ENCODE measurements at places on chromosomes 13 and 19.

GRCh38 chr19:40673397-40673796, 17.1 kb downstream of the NUMBL start:
- no peak for DNase-seq

GRCh38 chr19:14496029-14496833, at the start of gene GIPC1:
TSS of gene GIPC1 (minus strand) at chr19:14496127. CDS start at chr19:14482976, 13,151 bp downstream.
- DNase-seq, result peak; percentile 84

- DNase-seq, result no peak
Measured at GRCh38 chr19:6610934-6611852, 20.2 kb upstream of the CD70 start.

GRCh38 chr19:18422530-18423191, 3.5 kb downstream of the SSBP4 start:
- DNase-seq, result peak; percentile 67

DNA sequence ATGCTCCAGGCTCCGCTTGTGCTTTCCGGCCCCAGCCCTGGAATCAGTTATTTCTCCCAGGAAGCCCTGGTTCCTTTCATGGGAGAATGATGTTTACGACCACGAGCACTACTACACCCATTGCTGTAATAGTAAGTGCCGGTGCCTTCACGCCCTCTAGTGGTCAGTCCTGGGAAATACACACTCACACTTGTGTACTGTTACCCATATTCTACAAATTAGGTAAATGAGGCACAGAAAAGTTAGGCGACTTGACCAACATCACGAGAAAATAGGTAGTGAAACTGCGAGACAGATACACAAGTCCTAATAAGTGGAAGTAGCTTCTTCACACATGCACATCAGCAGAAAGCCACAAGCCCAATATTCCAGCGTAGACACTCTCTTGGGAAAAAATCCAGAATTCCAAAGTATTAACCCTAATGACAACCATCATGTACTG, 21.7 kb downstream of the CEACAM21 start:
- peak; percentile 77 for DNase-seq

DNA sequence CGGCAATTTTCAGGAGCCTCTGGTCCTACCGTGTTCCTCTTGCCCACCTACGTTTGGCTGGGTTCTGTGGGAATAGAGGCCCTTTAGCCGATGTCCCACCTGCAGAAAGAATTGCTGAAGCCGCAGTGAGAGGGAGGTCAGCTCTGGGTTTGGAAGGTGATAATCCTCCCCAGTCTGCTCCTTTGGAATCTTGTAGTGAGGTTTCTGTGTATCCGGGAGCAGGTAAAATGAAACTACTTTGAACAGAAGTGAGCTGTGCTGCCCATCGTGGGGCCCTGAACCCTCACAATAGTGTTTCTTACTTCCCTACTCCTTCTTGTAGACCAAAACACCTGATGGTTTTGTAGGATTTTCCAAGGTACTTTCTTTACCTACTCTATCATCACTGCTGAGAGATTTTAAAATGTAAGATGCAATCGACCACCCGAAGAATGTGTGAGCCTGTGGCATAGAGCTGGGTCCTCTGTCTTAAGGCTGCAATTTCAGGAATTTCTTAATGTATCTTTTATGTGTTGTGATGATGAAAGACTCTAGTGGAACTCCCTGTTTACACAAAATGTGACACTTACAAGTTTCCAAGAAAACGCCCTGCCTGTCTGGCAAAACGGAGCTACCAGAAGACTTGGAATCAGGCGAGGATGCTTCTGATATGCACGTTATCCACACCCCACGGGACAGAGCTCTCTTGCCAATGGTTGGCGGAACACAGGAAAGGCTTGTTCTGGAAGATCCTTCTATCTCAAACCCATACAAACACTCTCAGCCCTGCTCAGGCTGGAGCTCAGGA, 76.1 kb downstream of the RGCC start:
- DNase-seq, result no peak

DNA sequence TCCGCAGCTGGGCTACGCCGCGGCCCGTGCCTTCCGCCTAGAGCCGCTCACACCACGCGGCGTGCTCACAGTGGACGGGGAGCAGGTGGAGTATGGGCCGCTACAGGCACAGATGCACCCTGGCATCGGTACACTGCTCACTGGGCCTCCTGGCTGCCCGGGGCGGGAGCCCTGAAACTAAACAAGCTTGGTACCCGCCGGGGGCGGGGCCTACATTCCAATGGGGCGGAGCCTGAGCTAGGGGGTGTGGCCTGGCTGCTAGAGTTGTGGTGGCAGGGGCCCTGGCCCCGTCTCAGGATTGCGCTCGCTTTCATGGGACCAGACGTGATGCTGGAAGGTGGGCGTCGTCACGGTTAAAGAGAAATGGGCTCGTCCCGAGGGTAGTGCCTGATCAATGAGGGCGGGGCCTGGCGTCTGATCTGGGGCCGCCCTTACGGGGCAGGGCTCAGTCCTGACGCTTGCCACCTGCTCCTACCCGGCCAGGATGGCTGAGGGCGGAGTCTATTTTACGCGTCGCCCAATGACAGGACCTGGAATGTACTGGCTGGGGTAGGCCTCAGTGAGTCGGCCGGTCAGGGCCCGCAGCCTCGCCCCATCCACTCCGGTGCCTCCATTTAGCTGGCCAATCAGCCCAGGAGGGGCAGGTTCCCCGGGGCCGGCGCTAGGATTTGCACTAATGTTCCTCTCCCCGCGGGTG, 7.4 kb downstream of the DBP start:
- DNase-seq, result no peak

- DNase-seq, result peak; percentile 29
Measured at GRCh38 chr13:99528547-99528946, 27.3 kb downstream of the TM9SF2 start.

- no peak for DNase-seq
Measured at GRCh38 chr13:45100573-45101262, 19.6 kb upstream of the GTF2F2 start.

- no peak for DNase-seq
Measured at GRCh38 chr13:54415753-54416366, 1387.2 kb downstream of the OLFM4 start.

DNA sequence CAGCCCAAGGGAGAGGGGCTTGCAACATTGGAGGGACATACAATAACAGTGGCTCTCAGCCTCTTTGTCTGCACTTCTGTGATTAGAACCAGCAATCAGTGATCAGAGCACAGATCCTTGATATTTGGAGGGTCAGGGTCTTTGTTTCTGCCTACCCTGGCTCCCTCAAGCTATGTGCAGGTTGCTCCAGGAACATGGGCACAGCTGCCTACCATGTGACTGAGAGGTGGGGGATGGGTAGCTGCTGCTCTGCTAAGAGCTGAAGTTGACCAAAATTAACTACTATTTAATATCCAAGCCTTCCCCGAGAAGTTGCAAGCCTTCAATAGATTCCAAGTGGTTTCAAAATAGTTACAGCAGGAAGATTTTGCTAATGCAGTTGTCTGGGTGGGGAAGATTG, 202.6 kb downstream of the ZIC5 start:
- DNase-seq, result no peak

- no peak for DNase-seq
Measured at GRCh38 chr19:40932008-40932959, 50.3 kb upstream of the CYP2A7 start.

GRCh38 chr19:48934837-48935236, 1.3 kb downstream of the DHDH start:
- DNase-seq, result no peak

- DNase-seq, result no peak
Measured at GRCh38 chr13:46675016-46675415, 121.9 kb downstream of the ESD start.

- DNase-seq, result no peak
Measured at GRCh38 chr13:52348071-52348470, 57.9 kb downstream of the THSD1 start.

- DNase-seq, result no peak
Measured at GRCh38 chr19:16901491-16902175, 12.8 kb downstream of the F2RL3 start.

DNA sequence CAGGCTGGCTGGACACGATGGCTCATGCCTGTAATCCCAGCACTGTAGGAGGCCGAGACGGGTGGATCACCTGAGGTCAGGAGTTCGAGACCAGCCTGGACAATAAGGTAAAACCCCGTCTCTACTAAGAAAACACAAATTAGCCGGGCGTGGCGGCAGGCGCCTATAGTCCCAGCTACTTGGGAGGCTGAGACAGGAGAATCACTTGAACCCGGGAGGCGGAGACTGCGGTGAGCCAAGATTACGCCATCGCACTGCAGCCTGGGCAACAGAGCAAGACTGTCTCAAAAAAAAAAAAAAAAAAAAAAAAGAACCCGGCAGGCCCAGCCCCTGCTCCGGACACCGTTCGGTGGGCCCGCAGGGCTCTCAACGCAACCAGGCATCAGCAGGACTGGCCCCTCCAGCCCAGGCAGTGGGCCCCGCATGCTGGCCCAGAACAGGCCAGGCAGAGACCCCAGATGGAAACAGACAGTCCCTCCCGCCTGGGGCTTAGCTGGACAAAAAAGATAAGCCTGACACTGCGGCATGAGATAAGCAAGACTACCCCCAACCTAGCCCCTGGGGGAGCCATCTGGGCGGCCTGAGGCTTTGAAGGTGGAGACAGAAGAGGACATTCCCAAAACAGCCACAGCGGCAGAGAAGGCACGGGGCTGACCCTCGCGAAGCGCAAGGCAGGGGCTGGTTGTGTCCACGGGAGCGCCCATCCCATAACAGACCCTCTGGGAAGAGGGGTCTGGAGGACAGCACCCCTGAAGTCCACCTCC, 11.6 kb downstream of the REXO1 start:
- no peak for DNase-seq

DNA sequence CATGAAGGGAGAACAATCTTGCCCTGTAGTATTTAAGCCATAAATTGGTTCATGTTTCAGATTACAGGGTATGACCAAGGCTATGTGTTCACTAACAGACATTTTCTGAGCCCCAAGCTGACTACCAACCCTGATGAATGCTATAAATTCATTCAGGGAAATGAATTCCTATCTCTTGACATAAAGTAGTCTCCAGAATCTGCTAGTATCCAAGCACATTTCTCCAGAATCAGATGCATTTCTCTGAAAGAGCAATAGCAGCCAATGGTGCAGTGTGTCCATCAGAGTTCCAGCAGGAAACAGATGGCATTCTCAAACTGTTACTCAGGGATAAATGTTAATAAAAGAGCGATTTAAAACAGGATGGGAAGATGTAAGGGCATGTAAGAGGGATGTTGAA, 226.4 kb downstream of the COG6 start:
- DNase-seq, result no peak

DNA sequence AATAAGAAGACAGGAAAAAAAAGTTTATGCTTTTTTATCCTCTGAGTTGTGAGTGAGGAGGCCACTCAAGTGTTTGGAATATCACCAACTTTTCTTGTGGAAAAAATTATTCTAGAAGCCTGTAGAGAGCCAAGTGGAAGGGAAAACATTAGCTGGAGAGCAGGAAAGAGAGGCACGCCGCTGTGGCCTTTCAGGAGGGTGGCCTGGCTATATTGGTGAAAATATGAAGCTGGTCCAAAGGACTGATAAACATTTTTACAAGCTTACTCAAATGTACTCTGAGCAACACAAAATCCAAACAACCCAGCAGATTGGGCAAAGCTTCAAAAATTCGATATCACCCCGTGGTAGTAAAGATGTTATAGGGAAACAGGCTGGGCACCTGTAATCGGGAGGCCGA, 2.3 kb upstream of the EIF3G start:
- DNase-seq, result no peak

DNA sequence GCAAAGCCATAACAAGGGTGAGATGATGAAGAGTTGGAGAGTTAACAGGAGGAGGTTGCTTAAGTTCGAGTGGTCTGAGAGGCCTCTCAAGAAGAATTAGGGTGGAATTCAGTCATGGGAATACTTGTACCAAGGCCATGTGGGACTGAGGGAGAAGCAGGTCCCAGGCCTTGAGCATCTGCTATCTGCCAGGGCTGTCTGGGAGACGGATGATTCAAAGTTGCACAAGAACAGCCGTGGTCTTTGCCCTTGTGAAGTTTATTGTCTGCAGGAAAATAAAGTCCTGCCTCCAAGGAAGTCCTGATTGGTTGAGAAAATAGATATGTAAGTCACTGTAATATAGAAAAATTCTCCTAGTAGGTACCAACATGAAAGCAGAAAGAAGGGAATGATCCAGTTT, 178.8 kb upstream of the RFC3 start:
- DNase-seq, result no peak

DNA sequence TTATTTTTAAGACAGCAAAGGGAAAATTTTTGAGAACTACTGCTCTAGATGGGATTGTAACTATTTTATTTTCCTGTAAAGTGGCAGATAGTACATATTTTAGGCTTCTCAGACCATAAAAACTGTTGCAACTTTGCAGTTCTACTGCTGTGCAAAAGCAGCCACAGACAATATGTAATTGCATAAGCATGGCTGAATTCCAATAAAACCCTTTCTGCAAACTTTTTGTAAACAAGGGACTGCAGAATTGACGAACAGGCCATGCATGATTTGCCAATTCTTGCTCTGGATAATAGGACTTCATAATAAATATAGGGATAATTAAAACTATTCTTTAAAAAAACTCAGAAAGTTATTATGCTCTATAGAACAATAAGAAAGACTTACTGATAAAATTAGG, 149.1 kb downstream of the SLITRK5 start:
- DNase-seq, result no peak

- no peak for DNase-seq
Measured at GRCh38 chr13:111923439-111923838, 143.5 kb upstream of the SOX1 start.

DNA sequence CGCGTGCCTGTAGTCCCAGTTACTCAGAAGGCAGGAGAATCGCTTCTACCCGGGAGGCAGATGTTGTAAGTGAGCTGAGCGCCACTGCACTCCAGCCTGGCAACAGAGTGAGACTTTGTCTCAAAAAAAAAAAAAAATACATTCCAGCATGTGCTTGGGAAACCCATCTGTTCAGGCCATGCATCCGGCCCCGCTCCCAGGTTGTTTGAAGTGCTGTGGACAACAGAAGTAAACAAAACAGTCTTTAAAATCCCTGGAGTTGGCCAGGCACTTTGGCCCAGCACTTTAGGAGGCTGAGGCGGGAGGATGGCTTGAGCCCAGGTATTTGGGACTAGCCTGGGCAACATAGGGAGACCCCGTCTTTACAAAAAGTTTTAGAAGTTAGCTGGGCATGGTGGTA, 3.2 kb upstream of the PTPRS start:
- DNase-seq, result no peak

- no peak for DNase-seq
Measured at GRCh38 chr13:76687467-76687866, 198.7 kb downstream of the KCTD12 start.

- no peak for DNase-seq
Measured at GRCh38 chr19:2214251-2214650, 21.9 kb downstream of the PLEKHJ1 start.

GRCh38 chr19:21698215-21698614, 69.2 kb downstream of the ZNF100 start:
- DNase-seq, result peak; percentile 20
